ENCODE measurements at places on chromosomes 7 and 10. TPM values are rescaled to one million over a fixed set of nuclear protein-coding genes. Genes with fewer than 3 reads are reported as not detected.

- no peak for DNase-seq
Measured at GRCh38 chr10:12529976-12530375, 180.6 kb downstream of the CAMK1D start.

- no peak for DNase-seq
Measured at GRCh38 chr7:107638594-107638993, 22.0 kb upstream of the SLC26A4 start.

GRCh38 chr7:15178065-15178464 lies 275.5 kb upstream of the DGKB start:
- DNase-seq, result no peak

DNA sequence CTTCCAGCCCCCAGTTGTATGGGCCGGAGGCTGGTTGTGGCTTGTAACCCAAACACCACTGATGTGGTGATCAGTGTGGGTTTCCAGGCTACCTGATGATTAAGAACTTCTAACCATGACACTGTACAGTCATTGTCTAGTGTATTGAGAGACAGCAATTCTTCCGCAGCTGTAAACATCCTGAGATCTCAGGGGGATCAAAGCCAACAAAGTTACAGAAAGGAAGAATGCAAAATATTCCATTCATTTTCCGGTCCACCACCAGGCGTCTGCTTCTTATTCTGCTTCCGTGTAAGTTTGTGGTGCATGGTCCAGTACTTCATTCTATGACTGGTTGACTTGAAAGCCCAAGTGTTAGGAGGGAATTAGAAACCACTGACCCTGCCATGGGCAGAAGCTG lies 10.3 kb upstream of the GLI3 start:
- no peak for DNase-seq

- no peak for DNase-seq
Measured at GRCh38 chr10:59904426-59905065, 1.8 kb downstream of the CCDC6 start.

- no peak for DNase-seq
Measured at GRCh38 chr10:30172673-30173072, 113.3 kb upstream of the JCAD start.

DNA sequence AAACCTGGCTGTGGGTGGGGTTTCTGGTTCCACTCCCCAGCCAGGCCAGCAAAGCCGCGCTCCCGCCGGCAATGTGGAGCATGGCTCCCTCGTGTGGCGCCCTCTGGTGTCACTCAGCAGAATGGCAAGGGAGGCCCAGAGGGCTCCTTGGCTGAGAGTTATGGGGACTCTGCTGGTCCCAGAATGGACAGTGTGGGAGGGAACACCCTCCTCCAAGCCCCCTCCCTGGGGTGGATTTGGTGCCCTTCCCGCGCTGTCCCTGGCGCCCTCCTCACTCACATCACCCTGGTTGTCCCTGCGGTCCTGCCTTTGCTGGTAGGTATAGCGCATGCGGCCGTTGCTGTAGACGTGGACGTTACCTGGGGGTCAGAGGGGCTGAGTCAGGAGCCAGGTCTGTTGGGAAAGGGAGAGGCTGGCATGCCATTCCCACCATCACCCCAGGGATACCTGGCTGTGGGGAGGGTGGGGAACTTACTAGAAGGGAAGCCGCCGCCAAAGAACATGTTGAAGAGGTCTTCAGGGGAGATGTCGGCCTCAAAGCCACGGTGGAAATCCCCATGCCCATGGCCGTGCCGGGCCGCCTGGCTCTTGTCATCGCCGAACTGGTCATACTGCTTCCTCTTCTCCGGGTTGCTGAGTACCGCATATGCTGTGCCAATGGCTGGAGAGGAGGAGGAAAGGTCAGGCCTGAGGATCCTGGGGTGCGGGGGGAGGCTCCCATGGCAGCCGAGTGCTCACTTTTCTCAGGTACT lies 14.0 kb downstream of the DNAJB12 start:
- no peak for DNase-seq

DNA sequence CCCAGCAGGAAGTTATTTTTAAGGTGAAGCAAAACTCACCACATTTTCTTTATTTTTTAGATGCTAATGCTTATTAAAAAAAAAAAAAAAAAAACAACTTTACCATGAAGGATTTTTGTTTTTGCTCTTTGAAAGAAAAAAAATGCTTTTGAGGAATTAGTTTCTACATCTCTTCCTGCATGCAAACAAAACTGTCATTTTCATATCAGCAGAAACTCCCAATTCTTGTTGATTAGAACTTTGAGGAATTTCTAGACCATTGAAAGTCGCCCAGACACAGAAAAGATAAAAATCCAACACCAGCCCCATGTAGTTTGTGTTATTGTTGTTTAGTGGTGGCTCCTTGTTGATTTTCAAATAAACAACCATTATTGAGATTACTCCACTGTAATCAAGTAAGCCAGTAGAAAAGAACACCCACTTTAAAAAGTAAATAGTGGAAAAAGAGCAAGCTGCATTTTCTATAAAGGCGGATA lies 14.3 kb downstream of the SKIDA1 start:
- no peak for DNase-seq

DNA sequence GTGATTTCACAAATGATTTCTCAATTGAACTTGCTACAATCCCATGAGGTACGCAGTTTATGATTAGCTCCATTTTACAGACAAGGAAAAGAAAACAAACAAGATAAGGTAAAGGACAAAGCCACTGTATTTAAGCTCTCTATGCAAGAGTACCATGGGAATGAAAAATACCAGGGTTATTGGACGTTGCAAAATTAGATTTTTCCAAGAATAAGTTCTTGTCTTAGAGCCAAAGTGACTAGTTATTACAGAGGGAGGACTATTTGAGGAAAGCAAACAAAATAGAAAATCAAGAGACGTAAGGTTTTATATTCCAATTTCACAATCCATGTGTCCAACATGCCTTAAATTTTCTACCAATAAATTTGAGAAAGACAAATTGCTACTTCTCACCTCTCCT lies 97.9 kb upstream of the PTN start:
- no peak for DNase-seq

TLX1 gene
- total RNA-seq, result not detected

CYP2C18 gene
- under 0.01 TPM for total RNA-seq

C7orf33 gene
- not detected for total RNA-seq

MBL2 gene
- not detected for total RNA-seq

NRP1 gene
- 49.3 TPM for total RNA-seq

GCK gene
- 6.5 TPM for total RNA-seq

PRTFDC1 gene
- total RNA-seq, result 29.8 TPM
